T-helper 17 cell (primary cell): ENCODE measurements at places on chromosomes 7 and 10.

- DNase-seq: no peak
Observed at GRCh38 chr7:17063045-17063383, 181.2 kb upstream of the AGR3 start.

- DNase-seq: no peak
Observed at GRCh38 chr7:156074084-156074483, 261.8 kb upstream of the SHH start.

DNA sequence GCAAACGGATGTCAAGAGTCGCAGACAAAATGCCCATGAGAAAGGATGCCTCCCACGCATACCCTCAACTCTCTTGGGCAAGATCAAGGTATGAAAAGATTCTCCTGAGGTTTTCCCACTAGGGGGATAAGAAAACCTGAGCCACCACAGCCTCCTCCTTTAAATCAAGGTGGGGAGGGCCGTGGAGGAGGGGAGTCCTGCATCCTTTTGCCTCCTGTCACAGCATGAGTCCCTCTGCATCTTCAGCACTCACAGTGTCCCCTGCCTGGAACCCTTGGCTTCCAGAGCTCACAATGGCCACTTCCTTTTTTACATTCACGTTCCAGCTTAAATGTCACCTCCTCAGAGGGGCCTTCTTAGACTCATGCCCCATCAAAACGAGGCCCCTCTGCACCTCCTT, 207.6 kb downstream of the GLI3 start:
- DNase-seq: no peak

GRCh38 chr10:11548065-11548767, 63.2 kb downstream of the USP6NL start:
- DNase-seq: no peak

DNA sequence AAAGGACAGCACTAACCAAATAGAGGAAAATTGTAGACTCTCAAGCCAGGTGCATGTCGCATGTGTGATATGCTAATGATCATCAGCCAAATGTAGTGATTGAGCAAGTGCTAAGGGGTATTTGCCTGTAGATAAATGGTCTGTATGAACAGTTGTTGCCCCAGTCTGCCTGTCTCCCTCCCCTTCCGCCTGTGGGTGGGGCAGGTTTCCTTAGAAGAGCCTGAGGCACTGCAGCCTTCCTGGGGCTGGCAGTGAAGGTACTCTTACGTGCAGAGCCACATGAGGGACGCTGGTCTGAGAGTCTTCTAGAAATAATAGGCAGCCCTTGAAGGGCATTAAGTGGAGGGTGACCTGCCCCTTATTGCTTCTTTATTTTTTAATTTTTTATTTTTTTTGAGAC, 152.1 kb downstream of the SNX10 start:
- no peak for DNase-seq

DNA sequence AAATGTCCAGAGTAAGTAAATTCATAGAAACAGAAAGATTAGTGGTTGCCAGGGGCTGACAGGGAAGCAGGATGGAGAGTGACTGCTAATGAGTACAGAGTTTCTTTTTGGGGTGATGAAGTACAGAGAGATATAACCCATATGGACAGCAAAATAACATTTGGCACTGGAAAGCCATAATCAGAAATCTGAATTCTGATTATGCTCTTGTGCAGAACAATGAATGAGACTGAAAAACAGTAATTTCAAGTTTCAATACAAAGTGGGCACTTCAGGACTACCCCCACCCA, 4.5 kb downstream of the RHEB start:
- no peak for DNase-seq

- no peak for DNase-seq
Observed at GRCh38 chr7:152180587-152180986, 155.1 kb downstream of the GALNT11 start.

DNA sequence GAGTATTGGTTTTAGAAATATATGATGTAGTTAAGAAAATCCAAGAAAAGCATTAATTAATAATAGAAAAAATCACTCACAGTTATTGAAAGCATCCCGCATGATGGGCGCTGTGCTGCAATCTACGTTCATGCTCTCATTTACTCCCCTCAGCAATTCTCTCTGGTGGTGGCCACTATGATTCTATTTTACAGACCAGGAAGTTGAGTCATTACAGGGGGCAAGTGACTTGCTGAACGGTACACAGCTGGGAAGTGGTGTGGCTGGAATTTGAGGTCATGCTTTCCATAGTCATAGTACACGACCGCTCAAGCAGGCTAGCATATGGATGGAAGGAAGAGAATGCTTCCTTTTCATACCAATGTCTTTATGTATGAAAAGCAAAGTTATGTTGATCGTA, 117.4 kb downstream of the TES start:
- DNase-seq: no peak

- no peak for DNase-seq
Observed at GRCh38 chr7:37119296-37119860, 329.3 kb downstream of the ELMO1 start.

DNA sequence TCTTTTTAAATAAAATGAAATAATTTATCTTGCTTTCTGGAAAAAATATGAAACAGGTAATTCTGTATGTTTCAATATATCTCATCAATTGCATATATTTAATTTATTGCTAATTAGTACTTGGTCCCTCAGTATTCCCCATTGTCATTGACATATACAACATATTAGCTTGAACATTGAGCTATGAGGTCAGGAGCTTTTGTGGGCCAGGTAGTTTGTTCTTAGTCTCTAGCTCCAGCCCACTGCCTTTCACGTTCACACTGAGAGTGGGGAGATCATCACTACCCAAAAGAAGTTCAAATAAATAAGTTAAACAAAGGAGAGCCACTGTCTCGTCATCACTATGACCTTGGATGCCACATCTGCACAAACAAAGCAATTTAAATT, 54.7 kb upstream of the DKK1 start:
- DNase-seq: no peak

DNA sequence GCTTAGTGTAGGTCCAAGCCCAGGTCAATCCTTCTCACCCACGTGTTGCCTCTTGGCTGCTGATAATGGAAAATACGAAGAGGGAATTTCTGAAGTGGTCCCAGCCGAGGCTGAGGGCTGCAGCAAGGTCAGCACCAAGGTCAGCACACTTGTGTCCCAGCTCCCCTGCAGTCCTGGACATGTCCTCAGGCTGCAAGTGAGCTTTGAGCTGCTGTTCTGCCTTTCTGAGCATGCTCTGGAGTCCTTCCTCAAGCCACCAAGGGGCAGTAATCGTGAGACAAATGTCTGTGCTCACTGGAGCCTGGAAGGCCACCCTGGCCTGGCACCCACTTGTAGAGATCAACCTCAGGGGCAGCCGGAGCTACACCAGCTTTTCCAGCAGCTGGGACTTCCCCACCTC, 28.3 kb downstream of the DRGX start:
- no peak for DNase-seq

- no peak for DNase-seq
Observed at GRCh38 chr10:110326351-110327032, 21.8 kb upstream of the SMNDC1 start.
